Activated CD8-positive, alpha-beta memory T cell treated with anti-CD3 and anti-CD28 coated beads for 48 hours (primary cell): ENCODE measurements at places on chromosomes 7 and 10.

DNA sequence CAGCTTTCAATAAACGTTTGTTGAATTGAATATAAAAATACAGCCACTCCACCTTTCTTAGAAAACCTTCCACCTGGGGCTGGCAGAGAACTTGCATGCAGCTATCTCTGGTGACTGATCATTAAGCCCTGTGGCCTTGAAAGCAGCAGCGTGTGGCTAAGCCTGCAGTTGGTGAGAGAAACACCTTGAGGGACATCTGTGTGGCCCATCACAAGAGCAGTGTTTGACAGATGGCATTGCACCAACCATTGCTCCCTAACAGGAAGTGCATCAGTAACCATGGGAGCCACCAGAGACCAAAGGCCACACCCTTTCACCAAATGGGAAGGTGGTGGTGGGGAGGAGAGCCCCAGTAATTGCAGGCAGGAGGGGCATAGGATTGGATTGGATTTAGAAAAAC, 22.4 kb downstream of the RHOBTB1 start:
- DNase-seq = no peak

DNA sequence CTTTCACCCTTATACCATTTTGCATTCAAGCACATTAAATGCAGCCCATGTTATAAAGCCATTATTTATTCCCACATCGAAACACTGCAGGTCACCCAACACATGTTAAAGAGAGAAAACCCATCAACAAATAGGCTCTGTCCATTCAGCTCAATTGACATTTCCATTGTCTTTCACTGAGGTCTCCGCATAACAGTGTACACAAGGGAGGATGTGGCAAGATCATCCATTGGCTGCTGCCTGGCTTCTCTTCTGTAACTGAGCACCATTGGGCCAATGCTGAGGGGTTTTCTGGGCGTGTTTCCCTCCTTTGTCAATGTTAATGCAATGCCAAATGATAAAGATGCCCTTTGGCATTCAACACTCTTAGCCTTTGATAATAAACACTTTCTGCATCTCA, 278.1 kb upstream of the SP4 start:
- DNase-seq = no peak

GRCh38 chr10:3014968-3015367, 52.4 kb upstream of the PFKP start:
- no peak for DNase-seq

DNA sequence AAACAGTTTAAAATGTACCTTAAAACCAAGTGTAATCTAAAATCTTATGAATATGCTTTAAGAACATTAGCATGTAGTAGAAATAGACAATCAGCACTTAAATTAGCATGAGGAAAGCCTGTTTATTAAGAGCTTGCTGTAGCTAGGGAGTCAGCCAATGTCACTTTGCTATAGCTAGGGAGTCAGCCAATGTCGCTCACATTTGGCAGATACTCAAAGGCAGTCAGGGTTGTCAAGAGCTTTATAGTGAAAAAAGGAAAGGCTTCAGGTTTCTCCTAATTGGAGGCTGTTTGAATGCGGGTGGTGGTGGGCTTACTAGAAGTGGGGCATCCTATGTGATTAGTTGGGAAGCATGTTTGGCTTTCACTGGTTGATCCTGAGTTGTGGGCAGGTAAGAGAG, 226.2 kb upstream of the DGKB start:
- DNase-seq = no peak

- DNase-seq = no peak
These were observed 143.7 kb downstream of the PTPN20 start for GRCh38 chr10:47054974-47055373.
